ENCODE measurements at places on chromosomes 4 and X.

DNA sequence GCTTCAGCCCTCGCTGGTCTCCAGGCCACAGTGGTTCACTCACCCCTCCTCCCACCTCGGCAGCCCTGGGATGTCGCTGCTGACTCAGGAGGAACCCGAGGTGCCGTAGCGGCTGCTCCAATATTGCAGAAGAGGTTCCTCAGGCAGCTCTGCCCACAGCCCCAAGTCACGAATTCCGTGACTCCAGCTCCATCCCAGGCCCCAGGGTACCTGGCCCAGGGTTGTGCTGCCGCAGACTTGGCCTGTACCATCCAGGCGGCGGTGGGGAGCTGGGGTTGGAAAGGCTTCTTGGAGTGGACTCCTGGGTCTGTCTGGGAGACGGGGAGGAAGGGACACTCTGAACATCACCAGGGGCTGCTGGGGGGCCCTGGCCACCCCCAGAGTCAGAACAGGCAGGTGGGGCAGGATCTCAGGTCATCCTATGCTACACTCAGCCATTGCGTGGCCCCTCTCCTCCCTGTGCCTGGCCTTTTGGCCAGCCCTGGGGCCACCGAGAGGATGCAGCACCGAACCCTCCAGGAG, 728 bp upstream of the HGFAC start:
- DNase-seq, result no peak

DNA sequence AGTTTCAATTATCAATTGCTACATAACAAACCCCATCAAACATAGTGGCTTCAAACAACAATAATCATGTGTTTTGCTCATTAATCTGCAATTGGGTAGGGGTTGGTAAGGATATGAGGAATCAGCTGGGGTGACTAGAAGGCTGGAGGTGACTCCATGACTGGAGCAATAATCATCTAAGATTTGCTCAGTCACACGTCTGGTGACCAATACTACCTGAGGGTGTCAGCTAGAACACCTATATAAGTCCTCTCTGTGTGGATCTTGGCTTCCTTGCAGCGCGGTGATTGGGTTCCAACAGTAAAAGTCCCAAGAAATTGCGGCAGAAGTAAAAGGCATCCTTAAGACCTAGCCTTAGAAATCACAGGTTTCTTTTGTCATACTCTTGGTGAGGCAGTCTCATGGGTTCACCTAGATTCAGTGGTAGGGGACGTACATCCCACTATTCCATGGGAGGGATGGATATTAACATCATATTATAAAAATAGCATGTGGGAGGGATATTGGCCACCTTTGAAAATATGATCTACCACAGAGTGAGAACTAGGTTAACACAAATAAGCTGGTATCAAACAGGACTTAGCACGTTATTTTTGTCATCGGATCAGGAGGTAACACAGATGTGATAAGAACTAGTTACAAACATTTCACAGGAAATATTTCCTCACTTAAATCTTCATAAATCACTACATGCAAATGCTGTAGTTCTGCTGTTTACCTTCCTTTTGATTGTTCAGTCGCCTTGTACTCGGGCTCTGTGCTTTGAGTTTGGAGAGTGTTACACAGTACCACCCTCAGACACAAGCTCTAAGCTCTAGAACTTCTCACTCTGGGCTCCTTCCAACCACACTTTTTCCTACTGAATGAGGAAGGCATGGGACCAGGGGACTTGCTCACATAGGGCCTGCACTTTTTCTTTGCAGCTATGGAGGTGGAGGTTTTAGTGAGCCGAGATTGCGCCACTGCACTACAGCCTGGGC, 78.3 kb downstream of the LARP7 start:
- no peak for DNase-seq

DNA sequence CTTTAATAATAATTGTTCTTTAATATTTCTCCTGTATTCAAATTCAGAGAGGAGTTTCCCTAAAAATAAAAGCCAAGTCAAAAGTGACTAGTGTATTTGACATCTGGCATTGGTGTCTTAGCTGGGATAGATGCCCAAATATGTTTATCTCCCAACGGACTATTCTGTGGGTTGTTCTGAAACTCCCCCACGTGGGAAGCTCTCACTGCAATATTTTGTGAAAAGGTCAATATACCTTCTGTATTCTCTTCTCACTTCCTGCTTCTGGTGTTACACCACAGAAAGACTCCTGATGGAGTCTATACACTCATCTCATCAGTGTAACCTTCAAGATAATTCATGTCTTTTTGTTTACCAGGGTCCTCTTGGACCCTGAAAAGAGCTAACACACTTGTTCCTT, 2052.8 kb upstream of the TENM3 start:
- no peak for DNase-seq

DNA sequence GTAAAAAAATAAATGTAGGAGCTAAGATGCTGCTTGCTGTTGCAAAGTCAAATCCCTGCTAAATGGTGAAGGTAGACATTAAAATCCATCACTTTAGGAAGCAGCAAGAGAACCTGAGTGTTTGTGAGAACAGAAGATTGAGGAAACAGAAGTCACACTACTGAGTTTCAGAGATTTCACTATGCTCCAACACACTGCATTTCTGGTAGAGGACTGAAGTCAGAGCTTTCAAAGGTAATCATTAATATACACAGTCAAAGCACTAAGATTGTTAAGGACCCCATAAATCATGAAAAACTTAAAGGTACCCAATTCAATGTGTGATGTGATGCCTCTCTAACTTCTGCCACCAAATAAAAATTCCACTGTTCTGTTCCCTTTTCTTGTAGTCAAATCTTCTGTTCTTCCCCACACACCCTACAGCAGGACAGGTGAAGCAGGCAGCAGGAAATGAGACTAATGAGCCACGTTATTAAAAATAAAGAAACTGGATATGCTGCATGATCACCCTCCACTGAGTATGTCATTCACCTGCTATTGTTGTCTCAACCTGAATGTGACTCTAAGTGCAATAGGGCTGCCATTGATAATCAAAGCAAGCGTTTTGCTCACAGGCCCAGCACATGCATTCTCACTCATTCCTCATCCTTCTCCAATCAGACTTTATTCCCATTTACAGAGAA, 28.9 kb upstream of the APELA start:
- DNase-seq, result no peak

DNA sequence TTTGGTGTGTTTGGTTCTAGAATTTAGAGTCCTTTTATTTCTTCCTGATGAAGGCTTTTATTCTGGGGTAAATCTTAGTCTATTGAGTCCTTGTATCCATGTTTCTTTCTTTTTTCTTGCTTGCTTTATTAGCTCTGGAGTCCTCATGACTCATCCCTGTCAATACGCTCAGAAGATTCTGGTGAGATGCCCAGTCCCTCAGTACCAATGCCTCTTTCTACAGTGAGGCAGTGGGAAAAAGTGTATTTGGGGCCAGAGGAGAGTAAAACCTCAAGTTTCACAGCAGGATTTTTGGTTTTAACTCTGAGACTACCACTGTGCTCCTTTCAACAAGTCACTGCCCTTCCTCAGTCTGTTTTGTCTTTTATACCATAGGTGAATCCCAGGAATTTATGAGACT, 368.0 kb downstream of the GBA3 start:
- DNase-seq, result no peak

DNA sequence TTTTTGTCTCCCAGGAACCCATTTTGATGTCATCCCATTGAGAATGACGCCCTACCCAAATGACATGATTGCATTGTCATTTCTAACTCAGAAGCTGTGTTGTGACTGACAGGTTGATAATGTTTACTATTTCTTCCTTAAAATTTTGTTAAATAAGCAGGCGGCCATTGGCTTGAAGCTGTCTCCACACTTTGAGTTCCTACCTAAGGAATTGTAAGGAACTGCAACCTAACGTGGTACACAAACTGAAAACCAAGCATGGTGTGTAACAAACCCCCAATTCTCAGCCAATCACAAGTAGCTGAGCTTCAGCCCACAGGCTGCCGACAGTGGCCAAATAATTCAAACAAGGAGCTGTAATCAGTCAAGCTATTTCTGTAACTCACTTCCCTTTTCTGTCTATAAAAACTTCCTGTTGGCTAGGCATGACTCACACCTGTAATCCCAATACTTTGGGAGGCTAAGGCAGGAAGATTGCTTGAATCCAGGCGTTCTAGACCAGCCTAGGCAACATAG, 2.9 kb upstream of the MND1 start:
- DNase-seq, result no peak

GRCh38 chr4:110510955-110511544, 35.1 kb downstream of the ENPEP start:
- DNase-seq, result peak; percentile 50

GRCh38 chr4:95267081-95267480, 281.7 kb downstream of the UNC5C start:
- no peak for DNase-seq

DNA sequence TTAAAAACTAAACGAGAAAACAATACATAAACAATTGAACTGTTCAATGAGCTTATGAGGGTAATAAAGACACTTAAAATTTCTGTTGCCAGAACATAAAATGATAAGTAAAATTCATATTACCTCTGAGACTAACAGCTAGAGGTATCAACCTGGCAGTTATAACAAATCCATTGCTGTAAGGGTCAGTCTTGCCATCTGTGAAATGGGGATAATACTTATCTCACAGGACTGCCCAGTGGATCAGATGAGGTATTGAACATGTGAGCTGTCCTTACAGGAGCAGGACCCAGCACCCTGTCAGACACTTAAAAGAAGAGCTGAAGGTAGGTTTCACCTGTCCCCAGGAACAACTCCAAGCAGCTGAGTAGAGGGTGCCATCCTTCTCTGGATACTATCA, 2.5 kb downstream of the TCEAL3 start:
- DNase-seq, result no peak

GRCh38 chr4:70839589-70840093, at the start of gene GRSF1:
TSS of gene GRSF1 (minus strand) at chr4:70839890. CDS start at chr4:70839827, 63 bp downstream.
- peak; percentile 86 for DNase-seq

DNA sequence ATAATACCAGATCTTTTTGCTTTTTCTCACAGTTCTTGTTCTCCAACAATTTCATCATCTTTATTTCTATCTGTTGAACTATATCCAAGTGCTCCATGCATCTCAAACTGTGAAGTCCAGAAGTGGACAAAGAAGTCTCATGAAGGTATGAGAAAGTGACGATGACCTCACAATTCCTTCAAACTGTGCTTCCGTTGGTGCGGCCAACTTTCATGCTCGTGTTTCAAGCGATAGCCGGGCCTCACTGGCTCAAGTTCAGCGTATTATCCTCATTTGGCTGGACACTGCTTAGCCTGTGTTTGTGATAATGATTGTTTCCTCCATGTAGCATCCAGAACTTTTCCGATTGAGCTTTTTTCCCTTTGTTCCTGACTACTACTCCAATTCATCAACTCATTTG, 143.1 kb downstream of the PALLD start:
- no peak for DNase-seq

GRCh38 chr4:7435471-7436061, 836 bp upstream of the PSAPL1 start:
- no peak for DNase-seq

DNA sequence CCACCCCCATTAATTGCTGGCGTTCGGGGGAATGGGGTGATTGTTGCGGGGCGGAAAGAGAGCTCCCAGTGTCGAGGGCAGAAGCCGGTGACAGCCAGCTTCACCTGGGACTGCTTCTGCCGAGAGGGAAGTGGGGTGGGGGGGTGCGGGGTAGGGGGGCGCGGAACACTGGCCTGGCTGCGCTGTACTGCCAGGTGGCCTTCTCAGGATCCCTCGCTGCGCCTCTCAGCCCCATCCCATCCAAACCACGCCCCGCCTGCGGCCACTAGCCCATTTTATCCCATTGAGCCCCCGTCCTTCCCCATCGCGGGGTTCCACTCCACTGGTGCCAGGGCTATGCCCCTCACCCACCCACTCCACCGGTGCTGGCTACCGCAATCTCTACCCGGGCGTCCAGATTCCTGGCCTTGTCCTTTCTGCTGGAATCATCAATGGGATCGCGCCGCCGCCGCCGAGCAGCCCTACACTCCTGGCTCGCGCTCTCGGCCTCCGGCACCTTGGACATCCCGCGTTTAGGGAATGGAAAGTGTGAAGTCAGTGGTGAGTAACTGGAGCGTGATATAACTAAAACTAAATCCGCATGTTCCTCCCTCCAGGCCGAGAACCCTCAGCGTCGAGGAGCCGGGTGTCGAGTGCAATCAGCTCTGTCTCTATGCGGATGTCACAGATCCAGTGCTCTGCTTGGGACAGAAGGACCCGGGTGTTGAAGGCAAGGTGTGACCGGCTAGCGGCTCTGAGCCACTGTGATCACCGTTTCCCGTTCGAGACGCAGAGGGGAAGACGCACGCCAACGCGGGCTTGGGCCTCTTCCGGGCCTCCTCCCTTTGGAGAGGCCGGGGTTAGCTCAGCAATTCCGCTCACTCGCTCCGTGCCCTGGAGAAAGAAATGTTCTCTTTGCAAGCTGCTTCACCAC, 20.5 kb downstream of the NKX3-2 start:
- no peak for DNase-seq

DNA sequence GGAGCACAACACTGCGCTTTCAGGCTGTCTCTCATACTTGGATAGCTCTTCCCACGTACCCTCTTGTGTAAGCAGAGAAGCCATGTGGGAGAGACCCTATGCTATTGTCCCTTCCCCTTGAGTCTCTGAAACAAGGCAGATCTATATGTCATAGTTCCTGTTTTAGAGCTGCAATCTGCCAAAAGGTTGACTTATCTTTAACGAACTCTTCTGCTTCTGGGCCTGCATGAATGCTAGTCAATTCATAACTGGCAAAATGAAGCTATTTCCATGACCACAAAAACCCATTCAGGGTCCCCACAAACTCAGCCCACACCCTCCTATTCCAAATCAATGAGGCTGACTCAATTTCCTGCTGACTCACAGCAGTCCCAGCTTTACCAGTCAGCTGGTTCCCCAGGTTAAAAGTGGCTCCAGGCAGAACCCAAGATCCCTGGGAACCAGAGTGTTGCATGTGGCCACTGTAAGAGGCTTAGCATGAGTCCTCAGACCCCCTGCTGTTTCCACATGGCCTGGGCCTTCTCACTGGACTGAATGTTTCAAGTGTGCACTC, 25.3 kb upstream of the SOD3 start:
- DNase-seq, result no peak

DNA sequence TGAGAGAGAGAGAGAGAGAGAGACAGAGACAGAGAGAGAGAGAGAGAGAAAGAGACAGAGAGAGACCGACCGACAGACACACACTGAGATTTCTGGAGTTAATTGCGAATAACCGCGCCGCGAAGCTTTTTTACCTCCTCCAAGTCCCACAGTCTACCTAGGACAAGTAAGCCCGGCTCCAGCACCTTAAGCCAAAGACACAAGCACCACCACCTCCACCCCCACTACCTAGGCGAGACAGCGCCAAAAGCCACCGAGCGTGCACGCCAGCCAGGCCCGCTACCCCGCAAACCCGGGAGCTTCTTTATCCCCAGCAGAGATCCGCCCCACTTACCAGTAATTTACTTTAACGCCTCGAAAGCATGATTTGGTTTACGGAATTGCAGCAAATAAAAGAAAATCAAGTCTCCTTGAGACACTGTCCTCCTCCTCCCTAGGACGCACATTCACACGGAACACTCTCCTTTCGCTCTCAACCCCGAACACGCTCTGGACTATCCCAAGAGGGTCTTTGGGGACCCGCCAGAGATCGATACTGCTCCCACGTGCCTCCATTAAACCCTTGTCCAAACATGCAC, 649.6 kb upstream of the DIPK2B start:
- DNase-seq, result peak; percentile 3

All from hematopoietic multipotent progenitor cell (in vitro differentiated cells).